ENCODE measurements at places on chromosomes 4 and X.

DNA sequence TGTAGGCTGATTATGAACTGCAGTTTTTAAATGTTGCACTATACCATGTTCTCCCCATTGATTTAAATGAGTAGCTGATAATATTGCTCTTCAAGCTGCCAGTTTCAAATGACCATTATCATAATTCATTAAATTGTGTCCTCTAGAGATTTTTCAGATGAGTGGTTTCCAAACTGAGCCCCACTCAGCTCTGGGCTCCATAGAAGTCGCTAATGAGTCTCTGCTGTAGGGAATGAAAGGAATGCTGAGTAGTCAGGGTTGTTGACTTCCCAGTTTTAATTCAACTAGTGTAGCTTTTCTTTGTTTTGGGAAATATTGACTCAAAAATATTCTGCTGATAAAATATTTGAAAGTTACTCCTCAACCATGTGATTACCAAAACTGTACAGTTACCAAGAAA lies 1081.1 kb downstream of the ARAP2 start:
- no peak for DNase-seq

DNA sequence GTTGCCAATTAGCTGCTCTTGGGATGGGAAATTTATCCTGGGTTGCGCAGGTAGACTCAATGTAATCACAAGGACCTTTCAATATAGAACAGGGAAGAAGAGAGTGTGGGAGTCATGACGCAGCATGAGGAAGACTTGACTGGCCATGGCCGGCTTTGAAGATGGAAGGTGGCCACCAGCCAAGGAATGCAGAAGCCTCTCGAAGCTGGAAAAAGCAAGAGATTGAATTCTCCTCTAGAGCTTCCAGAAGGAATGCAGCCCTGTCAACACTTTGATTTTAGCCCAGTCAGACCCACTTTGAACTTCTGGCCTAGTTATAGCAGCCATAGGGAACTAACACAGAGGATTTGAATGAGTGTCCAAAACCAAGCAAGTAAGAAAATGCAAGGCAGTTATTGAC lies 14.7 kb upstream of the SH3KBP1 start:
- DNase-seq, result no peak

DNA sequence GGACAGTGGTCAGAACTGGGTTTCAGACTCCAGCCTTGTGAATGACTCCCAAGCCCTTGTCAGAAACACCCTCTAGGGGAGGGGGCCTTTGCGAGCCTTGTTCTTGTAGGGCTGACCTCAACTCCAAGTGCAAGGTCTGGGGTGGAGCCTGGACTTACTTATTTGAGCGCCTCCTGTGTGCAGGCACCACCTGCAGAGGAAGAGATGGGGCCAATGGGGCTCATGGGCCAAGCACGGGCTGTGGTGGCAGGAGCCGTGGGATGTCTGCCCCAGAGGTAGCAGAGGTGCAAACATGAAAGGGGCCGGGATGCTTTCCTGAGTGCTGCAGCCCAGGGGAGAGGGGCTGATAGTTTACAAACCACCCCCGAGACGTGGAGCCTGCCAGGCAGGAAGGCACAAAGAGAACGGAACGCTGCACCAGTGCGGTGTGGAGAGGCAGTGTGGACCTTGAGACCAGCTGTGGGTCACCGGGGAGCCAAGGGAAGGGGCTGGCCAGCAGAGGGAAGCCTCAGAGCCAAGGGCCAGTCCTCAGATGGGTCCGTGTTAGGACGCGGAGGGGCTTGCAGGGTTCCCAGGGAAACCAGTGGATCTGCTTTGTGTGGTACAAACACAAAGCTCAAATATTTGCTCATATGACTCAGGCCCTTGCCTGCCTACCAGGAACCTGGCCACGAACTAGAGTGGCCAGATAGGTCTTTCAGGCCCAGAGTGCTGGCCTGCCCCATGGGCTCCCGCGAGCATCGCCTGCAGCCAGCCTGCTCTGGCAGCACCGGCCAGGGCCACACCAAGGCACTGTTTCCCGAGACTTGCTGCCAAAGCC lies 8.7 kb upstream of the TADA2B start:
- no peak for DNase-seq

DNA sequence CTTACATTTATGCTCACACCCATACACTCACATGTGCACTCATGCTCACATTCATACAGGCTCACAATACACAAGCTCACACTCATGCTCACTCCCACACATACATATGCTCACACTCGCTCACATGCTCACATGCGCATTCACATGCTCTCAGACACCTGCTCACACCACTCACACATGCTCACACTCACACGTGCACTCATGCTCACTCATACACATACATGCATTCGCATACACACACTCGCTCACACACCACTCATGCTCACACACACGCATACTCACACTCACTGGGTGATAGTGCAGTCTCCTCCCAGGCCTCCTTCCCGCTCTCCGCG lies 24.8 kb downstream of the MRFAP1 start:
- no peak for DNase-seq

- no peak for DNase-seq
Observed at GRCh38 chrX:103400931-103401330, 24.6 kb downstream of the BEX3 start.

- peak; percentile 14 for DNase-seq
Observed at GRCh38 chr4:52822972-52823701, 39.0 kb upstream of the RASL11B start.

DNA sequence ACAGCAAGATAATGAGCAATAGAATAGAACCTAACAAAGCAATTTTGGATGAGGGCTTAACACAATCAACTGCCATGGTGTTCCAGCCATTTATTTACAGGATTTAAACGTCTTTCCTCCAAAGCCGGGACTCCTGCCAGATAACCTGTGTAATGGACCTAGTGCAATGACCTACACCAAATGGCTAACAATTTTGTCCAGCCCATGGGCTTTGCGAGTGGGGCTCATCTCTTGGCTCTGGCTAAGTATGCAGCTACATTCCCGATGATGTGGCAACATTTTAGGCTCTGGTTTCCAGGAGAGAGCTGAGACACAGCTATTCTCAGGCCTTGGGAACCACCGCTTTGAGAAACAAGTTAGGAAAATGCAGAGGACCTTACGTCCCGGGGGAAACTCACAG lies 822.3 kb upstream of the FTHL17 start:
- no peak for DNase-seq

GRCh38 chr4:80340036-80340435 lies 4.5 kb downstream of the CFAP299 start:
- DNase-seq, result no peak

Data from GOT3 (cell line).